GM04503 (cell line): ENCODE measurements at places on chromosomes 11 and 22.

GRCh38 chr22:38569181-38569971 is 607 bp downstream of the DMC1 start:
- DNase-seq: no peak

GRCh38 chr11:67356864-67357561 is 3.7 kb upstream of the POLD4 start:
- DNase-seq: no peak

DNA sequence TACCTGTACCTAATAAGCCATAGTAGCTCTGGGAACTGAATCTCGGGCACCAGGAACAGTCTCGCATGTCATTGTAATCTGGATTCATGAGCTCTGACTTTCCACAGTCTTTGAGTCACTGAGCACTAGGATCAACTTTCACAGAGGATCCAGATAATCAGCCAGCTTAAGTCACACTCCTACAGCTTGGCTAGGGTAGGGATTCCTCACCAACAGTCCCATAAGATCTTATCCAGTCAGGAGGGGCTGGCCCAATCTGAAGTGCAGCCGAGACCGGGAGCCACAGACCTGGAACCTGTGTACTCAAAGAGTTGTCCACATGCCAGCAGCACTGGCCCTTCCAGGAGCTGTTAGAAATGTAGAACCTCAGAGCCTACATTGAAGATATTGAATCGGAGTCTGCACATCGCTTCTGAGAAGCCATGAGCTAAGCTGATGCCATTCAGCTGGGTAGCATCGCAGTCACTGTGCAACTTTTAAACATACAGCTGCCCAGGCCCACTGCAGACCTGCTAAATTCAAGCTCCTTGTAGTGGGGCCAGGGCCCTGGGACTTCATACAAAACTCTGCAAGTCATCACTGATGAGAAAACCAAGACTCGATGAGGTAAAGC is 538.8 kb upstream of the B3GAT1 start:
- DNase-seq: peak; percentile 24

DNA sequence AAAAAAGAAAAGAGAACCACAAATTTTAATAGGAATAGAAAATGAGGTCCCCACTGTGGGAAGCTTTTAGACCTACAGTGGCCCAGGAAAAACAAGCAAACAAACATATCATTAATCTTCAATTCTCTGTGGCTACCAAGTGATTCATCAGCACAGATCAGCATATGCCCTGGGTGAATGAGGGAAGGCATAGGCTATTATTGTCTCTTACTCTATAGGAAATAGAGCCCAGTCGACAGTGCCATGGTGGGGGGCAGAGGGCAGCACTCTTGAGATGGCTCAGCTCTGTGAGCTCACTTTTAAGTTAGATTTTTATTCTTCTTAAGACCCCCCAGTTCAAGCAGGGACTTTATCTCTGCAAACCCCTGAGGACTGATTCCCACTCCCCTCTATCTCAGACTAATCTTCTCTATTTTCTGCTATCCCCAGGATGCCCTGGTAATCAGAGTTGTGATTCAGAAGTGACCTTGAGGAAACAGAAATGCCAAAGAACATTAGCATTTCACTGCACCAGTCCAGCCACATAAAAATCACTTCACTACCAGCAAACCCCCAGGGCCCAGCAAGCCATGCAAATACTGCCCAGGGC is 9.5 kb upstream of the FEZ1 start:
- DNase-seq: no peak

DNA sequence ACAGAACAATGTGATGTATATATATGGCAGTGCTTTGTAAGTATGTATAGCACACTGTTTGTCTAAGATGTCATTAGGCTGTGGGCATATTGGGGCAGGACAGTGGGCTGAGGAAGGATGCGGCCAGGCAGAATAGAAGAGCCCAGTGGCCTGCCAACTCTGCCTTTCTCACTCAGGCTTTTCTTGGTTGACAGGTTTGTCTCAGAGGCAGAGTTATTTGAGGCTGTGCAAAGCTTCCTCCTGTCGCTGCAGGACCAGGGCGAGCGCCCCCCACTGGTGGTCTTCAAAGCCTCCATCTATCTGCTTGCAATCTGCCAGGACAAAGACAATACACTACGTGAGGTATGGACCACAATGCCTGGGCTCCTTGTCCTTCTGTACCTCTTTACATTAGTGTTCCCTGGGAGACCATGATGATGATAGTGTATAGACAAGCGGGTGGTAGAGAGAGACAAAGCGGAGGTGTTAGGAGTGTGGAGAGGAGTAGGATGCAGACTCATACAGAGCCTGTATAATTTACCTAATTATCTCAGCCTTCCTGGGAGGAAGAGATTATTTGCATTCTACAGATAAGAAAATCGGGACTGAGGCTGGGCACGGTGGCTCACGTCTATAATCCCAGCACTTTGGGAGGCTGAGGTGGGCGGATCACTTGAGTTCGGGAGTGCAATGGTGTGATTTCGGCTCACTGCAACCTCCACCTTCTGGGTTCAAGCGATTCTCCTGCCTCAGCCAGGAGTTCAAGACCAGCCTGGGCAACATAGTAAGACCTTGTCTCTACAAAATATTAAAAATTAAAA is 37.3 kb upstream of the CCDC134 start:
- DNase-seq: no peak

- no peak for DNase-seq
These were observed 274.4 kb upstream of the SYN3 start for GRCh38 chr22:33332538-33332937.

- no peak for DNase-seq
These were observed 1.7 kb upstream of the TUBGCP6 start for GRCh38 chr22:50246242-50247175.

- no peak for DNase-seq
These were observed 736.4 kb downstream of the KCNA4 start for GRCh38 chr11:29280452-29280851.

GRCh38 chr11:124108156-124108555 is 7.1 kb upstream of the VWA5A start:
- DNase-seq: no peak

DNA sequence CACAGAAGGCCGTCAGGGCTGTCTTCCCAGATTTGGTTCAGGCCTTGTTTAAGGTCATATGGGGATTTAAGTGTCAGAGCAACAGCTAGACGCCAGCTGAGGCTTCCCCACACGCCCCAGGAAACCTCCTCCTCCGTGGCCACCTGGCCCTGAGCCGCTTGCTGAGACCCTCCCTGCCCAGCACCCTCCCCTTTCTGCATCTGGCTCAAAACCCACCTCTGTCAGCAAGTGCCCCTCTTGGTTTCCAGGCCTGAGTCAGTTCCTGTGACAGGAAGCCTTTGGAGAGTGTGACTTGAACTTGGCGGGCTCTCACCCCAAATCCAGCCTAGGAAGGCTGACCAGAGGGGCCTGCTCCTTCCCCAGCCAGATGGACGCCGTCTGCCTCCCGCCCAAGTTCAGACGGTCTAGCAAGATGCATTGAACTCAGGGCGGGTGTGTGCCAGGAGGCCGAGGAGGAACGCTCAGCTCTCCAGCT is 561 bp downstream of the FXYD2 start:
- DNase-seq: no peak

DNA sequence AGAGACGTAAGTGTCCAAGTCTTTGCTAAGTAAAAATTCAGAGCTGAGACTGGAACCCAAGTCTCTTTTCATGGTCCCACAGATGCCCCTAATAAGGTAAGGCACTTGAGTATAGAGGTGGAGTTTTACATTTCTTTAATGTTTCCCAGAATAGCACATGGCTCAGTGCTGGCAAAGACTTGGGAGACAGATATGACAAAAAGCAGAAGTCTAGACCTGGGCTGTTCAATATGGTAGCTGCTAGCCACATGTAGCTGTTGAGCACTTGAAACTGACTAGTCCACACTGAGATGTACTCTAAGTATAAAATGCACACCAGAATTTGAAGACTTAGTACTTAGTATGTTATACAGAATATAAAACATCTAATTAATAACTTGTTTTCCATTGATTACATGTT is 17.6 kb downstream of the VSTM5 start:
- DNase-seq: no peak

DNA sequence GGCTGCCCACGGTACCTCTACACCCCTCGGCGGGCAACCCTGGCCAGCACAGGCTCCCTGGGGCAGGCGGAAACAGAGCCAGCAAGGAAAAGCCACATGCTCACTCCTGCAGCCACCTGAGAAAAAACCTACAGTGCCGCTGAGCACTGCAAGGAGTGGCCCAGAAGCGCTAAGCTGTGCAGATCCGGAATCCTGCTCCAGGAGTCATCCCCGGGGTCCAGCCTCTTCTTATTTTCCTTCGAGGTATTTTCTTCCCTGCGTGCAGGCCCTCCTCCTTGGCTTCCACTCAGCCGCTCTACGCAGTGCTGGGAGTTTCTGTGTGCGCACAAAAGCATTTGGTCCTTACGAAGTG is 81.0 kb downstream of the TRMU start:
- DNase-seq: no peak

DNA sequence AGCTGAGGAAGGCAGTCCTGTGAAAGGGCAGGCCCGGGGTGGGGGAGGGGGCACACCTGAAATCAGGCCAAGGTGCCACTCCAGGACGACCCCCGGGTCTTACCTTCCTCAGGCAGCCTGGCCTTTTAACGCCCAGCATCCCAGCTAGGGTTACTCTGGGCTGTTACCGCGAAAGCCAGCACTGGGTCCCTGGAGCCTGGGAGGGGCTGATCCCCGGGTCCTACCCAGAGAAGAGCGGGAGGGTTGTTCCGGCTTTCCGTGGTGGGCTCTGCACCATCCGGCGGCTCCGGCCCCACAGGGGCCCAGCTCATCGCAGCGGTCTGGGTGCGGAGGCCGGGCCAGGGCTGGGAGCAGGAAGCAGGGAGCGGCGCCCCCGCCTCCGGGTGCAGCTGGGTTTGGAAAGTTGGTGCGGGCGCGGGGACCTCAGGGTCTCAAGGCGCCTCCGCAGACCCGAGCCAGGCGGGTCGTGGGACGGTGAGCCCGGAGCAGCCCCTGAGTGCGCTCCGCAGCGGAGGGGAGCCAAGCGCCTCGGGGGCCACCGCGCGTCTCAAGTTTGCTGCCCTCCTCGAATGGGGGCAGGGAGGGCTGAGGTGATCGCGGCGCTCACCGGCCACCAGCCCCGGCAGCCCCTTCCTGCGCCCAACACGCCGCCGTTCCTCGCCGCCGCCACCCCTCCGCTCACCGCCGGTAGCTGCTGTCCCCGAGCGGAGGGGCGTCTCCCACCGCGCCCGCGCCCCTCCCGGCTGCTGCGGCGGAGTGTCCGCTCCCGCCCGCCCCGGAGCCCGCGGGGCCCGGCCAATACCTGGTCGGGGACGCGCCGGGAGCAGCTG is 831 bp downstream of the CHST1 start:
- DNase-seq: no peak

DNA sequence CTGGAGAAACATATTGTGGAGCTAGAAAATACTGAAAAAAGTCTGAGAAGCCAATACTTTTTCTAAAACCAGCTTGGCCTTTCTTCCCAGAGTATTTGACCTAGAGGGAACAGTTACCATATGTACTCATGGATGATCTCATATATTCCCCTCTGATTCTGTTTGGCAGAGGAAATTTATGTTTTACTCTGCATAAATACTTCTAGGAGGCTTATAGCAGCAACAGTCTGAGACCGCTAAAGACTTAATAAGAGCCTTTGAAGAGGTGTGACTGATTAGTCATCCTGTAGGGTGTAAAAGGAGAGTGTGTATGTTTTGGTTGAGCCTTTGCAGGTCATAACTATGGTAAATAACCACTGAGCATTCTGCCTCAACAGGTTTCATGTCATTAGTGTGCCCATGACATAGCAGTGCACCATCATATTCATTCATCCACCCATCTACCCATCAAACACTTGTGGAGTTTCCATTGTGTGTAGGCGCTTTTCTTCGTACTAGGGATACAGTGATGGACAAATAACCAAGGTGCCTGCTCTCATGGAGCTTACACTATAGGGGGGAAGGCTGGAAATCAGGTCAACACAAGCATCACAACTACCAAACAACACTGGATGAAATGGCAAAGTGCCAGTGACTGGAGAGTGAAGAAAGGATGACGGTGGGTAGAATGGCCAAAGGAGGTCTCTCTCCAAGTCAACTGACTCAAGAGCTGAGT is 44.5 kb downstream of the TRAF6 start:
- no peak for DNase-seq

DNA sequence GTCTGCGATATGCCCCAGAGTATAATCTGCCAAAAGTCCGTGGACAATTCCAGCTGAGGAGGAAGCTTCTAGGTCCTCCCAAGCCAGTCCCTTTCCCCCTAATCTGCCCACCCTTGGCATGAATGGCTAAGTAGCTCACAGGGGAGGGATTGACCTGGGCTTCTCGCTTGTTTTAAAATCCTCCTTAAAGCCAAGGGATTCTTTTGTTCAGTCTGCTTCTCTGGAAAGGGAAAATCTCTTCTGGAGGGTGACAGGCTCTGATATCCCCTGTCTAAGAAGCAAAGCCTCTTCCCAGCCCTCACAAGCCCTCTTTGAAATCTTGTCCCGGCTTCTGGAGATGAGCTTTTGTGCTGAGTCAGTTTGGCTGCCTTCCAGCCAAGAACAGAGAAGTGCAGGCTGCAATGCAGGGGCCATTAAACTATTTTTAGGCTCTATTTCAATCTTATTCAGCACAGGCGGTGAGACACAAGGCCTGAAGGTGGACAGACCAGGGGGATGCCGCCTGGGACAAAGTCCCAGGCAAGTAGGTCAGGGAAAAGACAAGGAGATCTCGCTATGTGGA is 23.9 kb downstream of the NEFH start:
- peak; percentile 44 for DNase-seq

- DNase-seq: no peak
These were observed 89.7 kb downstream of the GRAMD1B start for GRCh38 chr11:123519797-123520193.

DNA sequence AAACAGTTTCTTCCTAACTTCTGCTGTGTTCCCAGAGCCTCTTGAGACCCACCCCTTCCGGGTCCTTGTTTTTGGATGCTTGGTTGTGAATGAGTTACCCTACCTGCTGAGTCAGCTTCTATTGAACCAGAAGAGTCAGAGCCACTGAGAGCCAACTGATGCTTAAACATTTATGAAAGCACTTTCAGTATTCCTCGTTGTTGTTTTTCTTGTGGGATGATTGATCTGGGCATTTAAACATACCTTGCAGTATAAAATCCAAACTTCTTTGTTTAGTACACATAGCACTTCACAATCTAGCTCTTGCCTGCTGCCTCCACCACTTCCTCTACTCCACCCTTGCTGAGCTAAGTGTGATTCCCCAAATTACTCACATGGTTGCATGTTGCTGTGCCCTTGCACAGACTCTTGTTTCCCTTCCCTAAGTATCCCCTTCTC is 5.5 kb downstream of the PRSS23 start:
- DNase-seq: no peak

GRCh38 chr11:128564642-128565245 is 22.6 kb downstream of the ETS1 start:
- DNase-seq: no peak

GRCh38 chr11:59196777-59197176 is 15.9 kb downstream of the MPEG1 start:
- DNase-seq: no peak

- DNase-seq: no peak
These were observed 217.5 kb upstream of the SORL1-AS1 start for GRCh38 chr11:121670266-121670665.

- DNase-seq: no peak
These were observed 77.5 kb upstream of the SLC22A12 start for GRCh38 chr11:64513523-64513922.
